ENCODE measurements at places on chromosomes 12 and 14. TPM values are rescaled to one million over a fixed set of nuclear protein-coding genes. Genes with fewer than 3 reads are reported as not detected.

AMIGO2 gene
- polyA plus RNA-seq: 18.7 TPM

TMEM63C gene
- polyA plus RNA-seq: not detected

DNA sequence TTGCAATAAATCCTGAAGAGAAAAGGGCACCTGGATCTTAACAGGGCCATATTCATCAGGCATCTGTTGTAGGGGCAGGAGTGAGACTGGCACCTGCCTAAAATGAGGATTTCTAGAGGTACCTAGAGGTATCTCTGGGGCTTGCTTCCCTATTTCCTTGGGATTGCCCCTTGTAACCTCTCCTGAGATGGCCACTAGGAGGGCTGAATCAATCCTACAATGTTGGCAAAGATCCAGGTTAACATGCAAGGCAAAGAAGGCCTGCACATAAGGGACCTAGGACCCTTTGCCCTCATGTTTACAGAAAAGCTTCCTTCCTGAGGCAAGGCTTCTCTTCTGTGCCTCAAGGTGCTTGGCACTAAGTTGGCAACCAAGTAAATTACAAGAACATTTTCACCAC is 25.8 kb upstream of the CLEC4E start:
- no peak for DNase-seq

GRCh38 chr12:56836800-56837663 is 73.9 kb downstream of the HSD17B6 start:
- DNase-seq: peak; percentile 7

DNA sequence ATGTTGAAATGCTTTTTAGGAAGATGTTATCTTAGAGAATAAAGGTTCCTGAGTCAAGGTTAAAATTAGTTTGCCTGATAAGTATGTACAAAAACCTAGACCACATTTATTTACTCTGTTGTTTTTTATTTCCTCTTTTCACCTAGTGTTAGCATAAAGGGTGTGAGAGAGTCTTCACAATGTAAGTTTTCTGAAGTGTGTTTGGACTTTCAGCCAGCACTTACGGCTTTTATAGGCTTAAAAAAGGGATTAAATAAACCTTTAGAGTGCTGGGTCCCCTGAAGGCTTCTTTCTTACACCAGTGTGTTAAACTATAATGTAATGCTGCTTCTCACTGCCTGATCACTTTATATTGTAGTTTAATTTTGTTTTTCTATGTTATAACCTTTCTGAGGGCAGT is 27.2 kb downstream of the ARHGAP5 start:
- no peak for DNase-seq

DNA sequence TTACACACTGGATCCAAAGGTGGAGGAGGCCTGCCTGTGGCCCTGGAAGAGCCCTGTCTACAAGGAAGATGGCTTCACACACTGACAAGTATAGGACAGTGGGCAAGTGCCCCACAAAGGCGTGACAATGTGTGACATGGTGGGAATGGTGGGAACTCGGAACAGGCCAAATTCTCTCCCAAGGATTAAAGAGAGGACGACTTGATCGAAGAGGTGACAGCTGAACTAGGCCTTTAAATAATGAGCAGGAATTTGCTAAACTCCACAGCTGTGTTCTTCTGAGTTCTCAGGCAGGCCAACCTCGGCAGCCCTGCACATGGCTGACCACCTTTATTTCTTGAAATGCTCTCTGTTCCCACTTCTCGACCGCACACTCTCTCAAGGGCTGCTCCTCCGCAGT is 23.8 kb downstream of the POMT2 start:
- DNase-seq: no peak

COPS7A gene
- polyA plus RNA-seq: 104 TPM

GRCh38 chr14:104894331-104895206 is 29.5 kb downstream of the CEP170B start:
- no peak for DNase-seq

PLD4 gene
- polyA plus RNA-seq: 0.01 TPM

NANOG gene
- polyA plus RNA-seq: not detected

P2RX2 gene
- polyA plus RNA-seq: not detected

DNA sequence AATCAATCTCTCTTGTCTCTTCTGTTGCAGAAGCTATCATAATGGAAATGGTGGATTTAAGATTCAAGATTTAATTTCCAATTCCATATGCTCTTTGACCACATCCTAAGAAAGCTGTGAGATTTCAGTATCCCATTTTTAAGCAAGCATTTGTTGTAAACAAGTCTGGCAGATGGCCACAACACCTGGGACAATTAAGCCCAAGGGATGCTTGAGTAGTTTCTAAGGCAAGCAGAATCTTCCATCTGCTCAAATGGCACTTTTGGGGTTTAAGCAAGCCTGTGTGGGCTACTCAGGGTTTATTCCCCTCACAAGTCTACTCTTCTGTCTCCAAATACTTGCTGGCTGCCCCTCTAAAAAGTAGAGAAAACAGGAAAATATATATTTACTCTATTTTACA is 304.7 kb upstream of the SYT1 start:
- DNase-seq: no peak

RAD51AP1 gene
- polyA plus RNA-seq: 4.3 TPM
